ENCODE measurements at places on chromosomes 2 and 18.

DNA sequence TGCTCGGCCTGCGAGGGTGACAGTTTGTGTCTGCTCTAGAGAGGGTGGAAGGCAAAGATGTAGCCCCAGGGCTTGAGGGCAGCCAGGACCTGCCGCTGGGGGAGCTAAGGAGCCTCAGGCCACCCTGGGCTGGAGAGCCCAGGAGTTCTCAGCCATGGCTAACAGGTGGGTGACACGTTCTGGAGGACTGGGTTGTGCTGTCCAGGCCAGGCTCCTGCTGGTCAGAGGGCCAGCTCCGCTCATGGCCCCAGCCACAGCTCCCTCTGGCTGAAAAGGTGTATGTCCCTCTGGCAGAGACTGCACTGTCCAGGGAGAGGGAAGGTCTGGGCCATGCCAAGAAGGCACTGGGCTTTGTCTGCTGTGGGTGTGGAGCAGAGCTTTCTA lies 19.2 kb downstream of the TMEM185B start:
- DNase-seq, result no peak

DNA sequence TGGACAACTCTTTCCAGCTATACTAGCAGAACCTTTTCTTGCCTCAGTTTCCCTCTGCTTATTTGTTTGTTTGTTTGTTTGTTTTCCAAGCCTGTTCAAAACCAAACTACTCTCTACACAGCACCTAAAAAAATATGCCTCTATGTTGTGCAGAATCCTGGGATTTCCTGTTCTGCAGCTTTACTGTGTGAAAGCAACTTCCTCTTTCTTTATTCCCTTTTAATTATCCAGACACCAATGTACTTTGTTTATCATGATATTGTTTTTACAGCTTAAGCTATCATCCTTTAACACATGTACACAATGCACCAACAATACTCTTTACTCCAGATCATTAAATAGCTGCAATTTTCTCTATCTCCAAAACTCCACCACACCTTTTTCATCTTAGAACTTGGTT lies 259.5 kb downstream of the EPHA4 start:
- DNase-seq, result no peak

DNA sequence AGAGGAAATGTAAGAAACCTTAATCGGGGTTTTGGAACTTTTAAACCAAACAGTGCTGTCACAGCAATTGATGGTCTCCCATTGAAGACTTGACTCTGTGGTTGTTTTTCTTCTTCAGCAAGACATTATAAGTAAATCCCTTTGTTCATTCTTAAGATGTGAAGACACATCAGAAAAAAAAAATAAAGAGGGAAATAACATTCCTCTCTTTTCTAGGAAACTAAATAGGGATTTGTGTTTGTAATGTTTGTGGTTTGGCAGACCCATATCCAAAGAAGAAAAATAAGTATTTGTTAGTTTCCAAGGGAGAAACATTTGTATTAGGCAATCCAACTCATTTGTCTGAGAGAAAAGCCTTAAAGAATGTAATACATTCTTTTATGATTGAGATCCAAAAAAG lies 359.9 kb downstream of the DSC3 start:
- DNase-seq, result no peak

- DNase-seq, result peak; percentile 1
Measured at GRCh38 chr2:212328136-212328535, 210.5 kb downstream of the ERBB4 start.

DNA sequence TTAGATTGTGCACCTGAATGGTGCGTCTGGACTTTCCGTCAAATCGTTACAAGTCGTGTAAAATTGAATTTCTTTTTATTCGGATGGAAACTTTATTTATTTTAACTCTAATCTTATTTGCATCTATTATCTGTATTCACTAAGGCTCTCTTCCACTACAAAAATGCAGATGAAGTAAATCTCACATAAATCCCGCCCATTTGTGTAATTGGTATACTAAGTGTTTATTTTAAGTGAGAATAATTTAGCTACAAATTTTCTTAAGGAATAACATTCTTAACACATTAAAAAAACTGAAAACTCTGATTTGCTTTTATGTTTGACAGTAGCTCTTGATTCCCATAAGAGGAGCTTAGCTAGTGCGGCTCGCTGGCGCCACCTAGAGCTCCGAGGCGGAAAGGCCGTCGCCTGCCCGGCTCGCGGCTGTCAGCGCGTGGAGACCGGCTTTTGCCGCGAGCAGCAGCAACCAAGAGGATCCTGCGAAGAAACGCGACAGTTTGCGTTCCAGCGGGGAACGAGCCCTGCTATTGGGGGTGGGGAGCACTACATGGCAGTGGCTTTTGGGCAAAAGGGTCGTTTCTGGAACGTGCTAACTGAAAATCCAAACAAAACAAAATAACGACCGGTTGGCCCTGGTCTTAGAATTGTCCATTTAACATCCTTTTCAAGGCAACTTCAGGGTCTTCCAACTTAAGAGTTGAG lies 6.7 kb downstream of the SP9 start:
- DNase-seq, result peak; percentile 84

DNA sequence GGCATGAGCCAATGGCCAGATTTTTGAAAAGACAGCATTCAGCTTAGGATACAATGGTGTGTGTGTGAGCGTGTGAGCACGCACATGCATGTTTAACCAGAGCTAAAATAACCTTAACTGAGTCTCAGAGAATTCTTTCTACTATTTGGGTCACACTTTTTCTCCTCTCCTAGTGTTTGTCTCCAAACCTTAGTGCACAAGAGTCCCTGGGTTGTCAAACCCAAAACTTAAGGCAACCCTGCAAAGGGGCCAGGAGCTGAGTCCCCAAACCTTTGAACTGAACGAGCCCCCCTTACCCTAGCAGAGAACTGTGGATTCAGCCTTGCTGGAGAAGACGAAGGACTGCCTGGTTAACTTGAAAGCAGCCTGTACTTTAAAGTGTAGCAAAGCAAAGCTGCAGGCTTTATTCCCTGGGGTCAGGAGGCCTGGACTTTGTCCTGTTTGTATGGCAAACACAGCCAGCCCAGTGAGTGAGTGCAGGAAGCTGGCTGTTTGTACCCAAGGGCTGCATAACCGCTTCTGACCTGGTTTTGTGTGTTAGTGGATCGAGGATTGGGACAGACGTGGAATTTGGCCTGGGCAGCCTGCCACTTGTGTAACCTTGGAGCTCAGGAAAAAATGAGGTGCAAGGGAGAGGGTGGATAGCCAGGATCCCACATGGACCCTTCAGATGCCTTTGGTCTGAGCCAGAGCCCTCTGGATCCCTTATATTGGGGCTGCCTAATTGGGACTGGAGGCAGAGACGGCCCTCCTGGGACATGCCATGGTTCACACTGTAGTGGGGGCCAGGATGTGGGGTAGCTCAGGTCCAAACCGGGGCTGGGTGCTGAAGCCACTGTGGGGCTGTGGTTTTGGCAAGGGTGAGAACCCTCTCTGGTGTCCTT lies 6.4 kb upstream of the PSMD1 start:
- no peak for DNase-seq

GRCh38 chr18:37714691-37715090 lies 149.1 kb upstream of the CELF4 start:
- DNase-seq, result no peak

DNA sequence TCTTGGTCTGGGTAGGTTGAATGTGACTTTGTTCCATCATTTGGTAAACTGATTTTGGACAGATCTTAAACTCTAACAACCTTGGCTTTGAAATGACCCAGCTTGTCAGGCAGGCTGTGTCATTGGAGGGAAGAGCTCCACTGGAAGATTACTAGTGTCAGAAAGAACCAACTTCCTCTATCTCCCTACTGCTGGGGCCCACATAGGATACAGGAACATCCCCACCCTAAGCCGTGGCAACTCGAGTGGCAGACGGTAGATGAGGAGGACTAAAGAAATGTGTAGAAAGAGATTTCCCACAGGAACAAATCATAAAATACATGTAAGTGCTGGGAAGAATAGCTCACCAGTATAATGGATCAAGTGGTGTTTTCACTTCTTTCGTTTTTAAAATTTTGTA lies 4.3 kb upstream of the G6PC2 start:
- no peak for DNase-seq
